ENCODE measurements at places on chromosomes 16 and 17. TPM values are rescaled to one million over a fixed set of nuclear protein-coding genes. Genes with fewer than 3 reads are reported as not detected.

Gene NAT9
- total RNA-seq: 20.5 TPM

Gene JUP
- total RNA-seq: 29.8 TPM

Gene SMTNL2
- 5.8 TPM for total RNA-seq

Gene KCNJ2
- total RNA-seq: 15.5 TPM

Gene RASL10B
- 20.3 TPM for total RNA-seq

Gene KRTAP3-1
- not detected for total RNA-seq

Gene CPHXL2
- total RNA-seq: not detected

Gene FZD2
- 6.9 TPM for total RNA-seq

Gene TMIGD1
- not detected for total RNA-seq

Gene SGCA
- not detected for total RNA-seq

Gene UMOD
- 0.23 TPM for total RNA-seq

Measured in diencephalon (tissue), 1 donor.